Thymus (tissue), 14 donors: ENCODE measurements at places on chromosomes 3 and 15.
A peak's percentile ranks its signal among the peaks of the same experiment; 100 is the strongest.

GRCh38 chr15:68372291-68372811, 59.6 kb downstream of the ITGA11 start:
- no peak overlapping the region for H3K27ac ChIP-seq
- no peaks in the 10 kb centered on the region for H3K27me3 ChIP-seq
- no peaks in the 10 kb centered on the region for H3K4me1 ChIP-seq
- H3K4me3 ChIP-seq = no peak overlapping the region
- H3K36me3 ChIP-seq = no peaks in the 10 kb centered on the region

- no peaks in the 10 kb centered on the region for H3K27me3 ChIP-seq
- no peak for DNase-seq
- no peak overlapping the region for H3K27ac ChIP-seq
- H3K4me3 ChIP-seq = no peak overlapping the region
- no peaks in the 10 kb centered on the region for H3K4me1 ChIP-seq
- peaks cover 88% of the 10 kb centered on the region for H3K36me3 ChIP-seq
Observed at GRCh38 chr3:184325269-184325668, 10.9 kb downstream of the EIF4G1 start.

DNA sequence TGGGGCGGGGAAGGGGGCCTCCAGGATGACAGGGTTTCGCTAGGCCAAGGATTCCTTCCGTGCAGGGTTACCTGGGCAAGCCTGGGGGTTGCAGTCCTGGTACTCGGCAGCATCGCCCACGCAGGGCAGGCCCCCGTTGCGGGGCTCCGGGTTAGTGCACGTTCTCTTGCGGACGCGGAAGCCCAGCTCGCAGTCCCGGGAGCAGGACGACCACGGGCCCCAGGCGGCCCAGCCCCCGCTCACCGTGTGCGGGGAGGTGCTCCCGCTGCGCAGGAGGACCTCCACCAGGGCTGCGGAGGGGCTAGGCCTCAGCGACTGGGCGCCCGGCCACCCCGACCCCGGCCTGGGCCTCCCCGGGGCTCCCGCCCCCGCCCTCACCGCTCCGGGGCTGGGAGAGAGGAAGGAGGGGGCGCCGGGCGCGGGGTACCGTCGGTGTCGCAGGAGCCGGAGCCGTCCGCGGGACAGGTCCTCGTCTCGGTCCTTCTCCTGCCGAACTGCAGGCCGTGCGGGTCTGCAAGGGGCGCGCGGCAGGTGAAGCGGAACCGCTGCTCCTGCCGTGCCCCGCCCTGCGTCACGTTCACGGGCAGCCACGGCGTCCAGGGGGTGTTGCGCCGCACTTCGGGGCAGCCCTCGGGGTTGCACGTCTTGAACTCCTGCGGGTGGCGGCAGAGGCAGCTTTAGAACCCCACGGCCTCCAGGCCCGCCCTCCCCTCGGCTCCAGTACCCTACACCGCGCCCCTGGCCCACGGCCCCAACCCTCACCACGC, 114.6 kb downstream of the SEMA5B start:
- DNase-seq = no peak
- peaks cover 16% of the 10 kb centered on the region for H3K4me1 ChIP-seq
- no peak overlapping the region for H3K27ac ChIP-seq
- peaks cover 48% of the 10 kb centered on the region for H3K27me3 ChIP-seq
- H3K4me3 ChIP-seq = no peak overlapping the region

DNA sequence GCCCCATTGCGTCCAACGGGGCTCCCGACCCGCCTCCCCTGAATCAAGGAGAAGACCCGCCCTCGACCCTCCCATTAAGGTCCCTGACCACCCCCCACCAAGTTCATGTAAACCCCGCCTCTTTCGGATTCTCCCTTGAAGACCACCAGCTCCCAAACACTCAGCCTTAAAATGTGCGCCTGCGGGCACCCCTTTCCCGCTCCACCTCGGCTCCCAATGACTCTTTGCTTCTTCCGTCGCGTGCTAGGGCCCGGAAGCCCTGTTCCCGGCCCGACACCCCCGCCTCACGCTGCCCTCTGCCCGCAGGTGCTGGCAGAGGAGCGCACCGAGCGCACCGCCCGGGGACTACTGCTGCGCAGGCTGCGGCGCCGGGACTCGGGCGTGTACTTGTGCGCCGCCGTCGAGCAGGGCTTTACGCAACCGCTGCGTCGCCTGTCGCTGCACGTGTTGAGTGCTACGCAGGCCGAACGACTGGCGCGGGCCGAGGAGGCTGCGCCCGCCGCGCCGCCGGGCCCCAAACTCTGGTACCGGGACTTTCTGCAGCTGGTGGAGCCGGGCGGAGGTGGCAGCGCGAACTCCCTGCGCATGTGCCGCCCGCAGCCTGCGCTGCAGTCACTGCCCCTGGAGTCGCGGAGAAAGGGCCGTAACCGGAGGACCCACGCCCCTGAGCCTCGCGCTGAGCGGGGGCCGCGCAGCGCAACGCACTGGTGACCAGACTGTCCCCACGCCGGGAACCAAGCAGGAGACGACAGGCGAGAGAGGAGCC, 2.7 kb upstream of the LSMEM2 start:
- DNase-seq = no peak
- H3K27ac ChIP-seq = no peak overlapping the region
- no peaks in the 10 kb centered on the region for H3K36me3 ChIP-seq
- H3K4me1 ChIP-seq = no peaks in the 10 kb centered on the region
- no peak overlapping the region for H3K4me3 ChIP-seq

DNA sequence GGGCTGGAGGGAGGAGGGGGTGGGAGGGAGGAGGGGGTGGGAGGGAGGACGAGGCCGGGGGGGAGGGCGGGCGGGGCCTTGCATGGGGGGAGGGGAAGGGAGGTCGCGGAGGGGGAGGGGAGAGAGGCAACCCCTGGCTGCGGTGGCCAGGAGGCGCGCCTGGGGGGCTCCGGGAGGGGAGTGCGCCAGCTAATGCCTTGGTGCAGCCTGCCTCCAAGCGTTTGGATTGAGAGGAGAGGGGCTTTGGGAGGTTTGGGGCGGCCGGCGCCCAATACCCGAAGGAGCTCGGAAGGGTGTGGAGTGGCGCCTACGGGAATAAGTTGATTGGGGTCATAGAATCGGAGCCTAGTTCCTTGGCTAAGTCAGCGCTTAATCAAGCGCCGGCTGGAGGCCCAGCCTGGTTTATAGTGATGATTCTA, 557 bp downstream of the TFG start:
- peaks cover 3% of the 10 kb centered on the region for H3K36me3 ChIP-seq
- peak overlapping the region; percentile 90 for H3K27ac ChIP-seq
- peak overlapping the region; percentile 98 for H3K4me3 ChIP-seq
- H3K27me3 ChIP-seq = peaks cover 3% of the 10 kb centered on the region
- peaks cover 10% of the 10 kb centered on the region for H3K4me1 ChIP-seq

GRCh38 chr3:55704521-55704920, 217.4 kb upstream of the WNT5A start:
- H3K27me3 ChIP-seq = peaks cover 5% of the 10 kb centered on the region
- no peaks in the 10 kb centered on the region for H3K4me1 ChIP-seq
- no peaks in the 10 kb centered on the region for H3K36me3 ChIP-seq
- no peak for DNase-seq
- H3K27ac ChIP-seq = no peak overlapping the region
- no peak overlapping the region for H3K4me3 ChIP-seq

DNA sequence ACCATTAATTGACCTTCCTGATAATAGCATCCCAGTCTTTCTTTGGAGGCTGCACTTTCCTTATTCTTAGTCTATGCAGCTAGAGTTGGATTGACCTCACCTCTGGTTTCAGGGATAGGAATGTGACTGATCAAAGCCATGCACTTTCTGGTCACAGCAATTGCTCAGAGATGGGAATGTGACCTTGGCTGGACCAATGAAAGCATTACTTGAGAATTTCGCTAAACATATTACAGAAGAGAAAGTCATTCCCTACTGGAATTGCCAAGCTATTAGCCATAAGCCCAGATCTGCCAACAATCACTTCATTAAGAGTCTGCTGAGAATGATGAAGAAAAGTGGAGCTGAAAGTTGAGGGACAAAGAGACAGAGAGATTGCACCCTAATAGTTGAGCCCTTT, 32.7 kb downstream of the RTP1 start:
- DNase-seq = no peak
- no peaks in the 10 kb centered on the region for H3K4me1 ChIP-seq
- H3K27ac ChIP-seq = no peak overlapping the region
- H3K36me3 ChIP-seq = no peaks in the 10 kb centered on the region

DNA sequence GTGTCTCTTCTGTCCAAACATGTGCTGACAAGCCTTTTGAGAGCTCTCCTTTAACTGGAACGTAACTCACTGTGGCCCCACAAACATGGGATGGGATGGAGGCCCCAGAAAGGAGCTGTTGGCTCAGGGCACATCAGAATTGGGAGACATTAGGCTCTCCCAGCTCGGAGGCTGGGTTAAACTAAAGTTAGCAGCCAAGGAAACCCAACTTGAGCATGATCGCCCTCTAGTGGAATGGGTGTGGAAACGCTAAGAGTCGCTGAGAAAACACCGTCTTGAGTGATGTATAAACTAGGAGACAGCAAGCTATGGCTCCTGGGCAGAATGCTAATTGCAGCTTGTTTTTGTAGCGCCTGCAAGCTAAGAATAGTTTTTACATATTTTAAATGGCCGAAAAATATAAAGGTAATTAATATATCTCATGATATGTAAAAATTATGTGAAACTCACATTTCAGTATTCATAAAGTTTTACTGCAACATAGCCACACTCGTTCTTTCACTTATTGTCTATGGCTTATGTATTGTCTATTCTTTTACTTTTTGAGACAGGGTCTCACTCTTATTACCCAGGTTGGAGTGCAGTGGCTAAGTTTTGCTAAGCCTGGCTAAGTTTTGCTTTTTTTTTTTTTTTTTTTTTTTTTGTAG, 138.8 kb upstream of the HACD2 start:
- H3K27ac ChIP-seq = no peak overlapping the region
- no peak overlapping the region for H3K4me3 ChIP-seq
- peak; percentile 88 for DNase-seq
- H3K4me1 ChIP-seq = peaks cover 9% of the 10 kb centered on the region
- H3K27me3 ChIP-seq = peaks cover 3% of the 10 kb centered on the region

DNA sequence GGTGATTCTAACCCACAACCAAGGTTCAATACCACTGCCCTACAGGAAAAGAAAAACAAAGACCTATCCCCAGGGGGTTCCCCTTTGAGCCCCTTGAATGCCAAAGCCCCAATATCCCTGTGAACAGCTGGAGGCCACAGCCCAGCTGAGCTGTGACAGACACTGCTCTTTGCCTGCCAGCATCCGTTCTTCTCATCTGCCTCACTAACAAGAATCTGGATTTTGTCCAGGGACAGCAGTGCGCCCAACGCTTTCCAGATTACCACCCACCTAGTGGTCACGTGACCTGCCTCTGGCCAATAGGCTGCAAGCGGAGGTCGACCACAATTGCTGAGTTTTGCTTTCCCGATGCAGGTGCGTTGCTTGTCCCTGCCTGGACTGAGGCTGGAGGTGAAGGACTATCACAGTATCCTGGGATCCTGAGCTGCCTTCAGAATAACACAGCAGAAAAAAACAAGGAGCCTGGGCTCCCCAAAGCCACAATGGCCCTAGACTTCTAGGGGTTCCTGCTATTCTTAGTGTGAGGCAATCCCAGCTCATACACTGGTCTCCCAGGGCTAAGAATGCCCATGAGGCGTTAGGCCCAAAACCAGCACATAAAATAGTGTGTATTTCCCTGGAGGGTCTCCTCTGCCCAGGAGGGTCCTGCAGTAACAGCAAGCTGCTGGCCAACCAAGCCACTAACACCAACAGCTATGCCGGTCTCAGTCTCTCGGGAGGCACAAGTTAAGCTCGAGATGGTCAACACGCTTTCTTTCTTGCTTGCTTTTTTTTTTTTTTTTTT, 13.8 kb downstream of the BDH1 start:
- H3K36me3 ChIP-seq = peaks cover 22% of the 10 kb centered on the region
- no peak for DNase-seq
- no peak overlapping the region for H3K4me3 ChIP-seq
- H3K27ac ChIP-seq = no peak overlapping the region

- H3K36me3 ChIP-seq = no peaks in the 10 kb centered on the region
- no peak overlapping the region for H3K4me3 ChIP-seq
- DNase-seq = no peak
- H3K27me3 ChIP-seq = no peaks in the 10 kb centered on the region
Observed at GRCh38 chr3:72679540-72680198, 168.6 kb downstream of the SHQ1 start.

DNA sequence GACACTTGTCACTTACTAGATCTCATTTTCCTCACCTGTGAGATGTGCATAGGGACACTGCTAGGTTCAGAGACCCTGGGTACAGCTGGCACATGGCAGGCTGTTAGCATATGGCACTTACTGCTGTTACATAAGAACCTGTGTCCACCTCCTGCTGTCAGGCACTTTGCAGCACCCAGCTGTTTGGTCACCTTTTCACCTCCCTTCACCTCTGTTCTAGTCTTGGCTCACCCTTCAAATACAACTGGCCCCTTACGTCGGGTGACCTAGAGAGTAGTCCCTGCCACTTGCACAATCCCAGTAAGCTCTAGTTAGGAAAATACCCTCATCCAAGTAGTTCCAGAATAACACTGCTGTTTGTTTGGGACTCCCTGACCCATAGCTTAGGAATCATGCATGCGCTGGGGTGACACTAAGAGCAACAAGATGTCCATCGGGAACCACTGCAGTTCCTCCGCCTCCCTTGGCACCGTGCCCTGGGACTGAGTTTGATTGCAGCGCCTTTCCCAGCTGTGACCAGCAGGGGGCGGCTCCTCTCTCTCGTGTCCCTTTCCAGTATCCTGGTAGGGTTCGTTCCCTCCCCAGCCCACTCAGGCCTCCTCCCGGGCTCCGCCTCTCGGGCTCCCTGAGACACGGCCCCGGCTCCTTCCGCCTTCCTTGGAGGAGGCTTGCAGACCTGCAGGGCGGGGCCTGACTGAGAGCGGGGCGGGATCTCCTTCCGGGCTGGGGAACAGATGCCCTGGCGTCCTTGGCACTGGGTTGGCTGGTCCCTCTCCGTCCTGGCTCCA, 78.6 kb downstream of the ABHD5 start:
- H3K4me3 ChIP-seq = no peak overlapping the region
- DNase-seq = peak; percentile 16
- peaks cover 5% of the 10 kb centered on the region for H3K27me3 ChIP-seq
- peaks cover 16% of the 10 kb centered on the region for H3K4me1 ChIP-seq

- no peaks in the 10 kb centered on the region for H3K36me3 ChIP-seq
- no peak overlapping the region for H3K4me3 ChIP-seq
- H3K27me3 ChIP-seq = no peaks in the 10 kb centered on the region
- no peaks in the 10 kb centered on the region for H3K4me1 ChIP-seq
Observed at GRCh38 chr15:33963831-33964664, 4.2 kb upstream of the CHRM5 start.

DNA sequence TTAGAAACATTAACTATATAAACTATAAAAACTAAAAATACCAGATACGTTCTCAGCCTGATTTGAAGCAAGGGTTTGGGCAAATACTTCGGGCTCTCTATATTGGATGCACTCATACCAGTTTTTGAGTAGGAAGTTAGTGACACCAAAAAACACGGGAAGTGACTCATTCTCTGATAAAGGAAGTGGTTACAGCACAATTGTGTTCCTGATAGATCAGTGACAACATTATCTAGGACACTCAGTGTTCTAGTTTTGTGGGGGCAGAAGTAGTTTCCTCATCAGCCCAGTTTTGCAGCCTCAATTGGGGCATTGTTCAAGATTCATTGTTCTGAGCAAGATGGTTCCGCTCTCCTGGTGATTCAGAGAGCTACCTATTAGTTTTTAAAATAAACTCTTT, 469.6 kb upstream of the DPPA4 start:
- peak; percentile 1 for DNase-seq
- no peaks in the 10 kb centered on the region for H3K27me3 ChIP-seq
- H3K4me1 ChIP-seq = peaks cover 5% of the 10 kb centered on the region
- no peaks in the 10 kb centered on the region for H3K36me3 ChIP-seq
- no peak overlapping the region for H3K4me3 ChIP-seq
- H3K27ac ChIP-seq = peak overlapping the region; percentile 53
